SW480 (cell line): ENCODE measurements at places on chromosomes 5 and 9.
A peak's percentile ranks its signal among the peaks of the same experiment; 100 is the strongest.

- no peak for DNase-seq
Observed at GRCh38 chr5:101686536-101687157, 609.4 kb downstream of the SLCO4C1 start.

GRCh38 chr5:6319116-6319515, 59.2 kb downstream of the MED10 start:
- DNase-seq: no peak

DNA sequence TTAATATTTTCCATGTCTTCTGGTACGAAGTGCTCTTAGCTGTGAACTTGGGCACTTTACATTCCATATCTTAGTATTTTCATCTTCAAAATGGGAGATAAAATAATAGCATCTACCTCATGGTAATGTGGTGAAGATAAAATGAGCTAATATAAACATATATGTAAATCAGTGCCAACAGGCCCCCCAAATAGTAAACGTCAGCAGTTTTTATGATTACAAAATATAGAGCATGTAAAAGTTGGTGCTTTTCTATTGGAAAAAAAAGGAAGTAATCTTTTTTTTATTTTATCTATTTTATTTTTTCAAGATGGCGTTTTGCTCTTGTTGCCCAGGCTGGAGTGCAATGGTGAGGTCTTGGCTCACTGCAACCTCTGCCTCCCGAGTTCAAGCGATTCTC, 291.1 kb upstream of the PRDM9 start:
- DNase-seq: no peak

GRCh38 chr5:140142856-140143255, 17.1 kb downstream of the IGIP start:
- no peak for DNase-seq

- DNase-seq: peak; percentile 85
Observed at GRCh38 chr5:122165559-122166078, 36.3 kb downstream of the ZNF474 start.

GRCh38 chr5:147037515-147038205, 159.1 kb upstream of the PPP2R2B start:
- DNase-seq: peak; percentile 21

DNA sequence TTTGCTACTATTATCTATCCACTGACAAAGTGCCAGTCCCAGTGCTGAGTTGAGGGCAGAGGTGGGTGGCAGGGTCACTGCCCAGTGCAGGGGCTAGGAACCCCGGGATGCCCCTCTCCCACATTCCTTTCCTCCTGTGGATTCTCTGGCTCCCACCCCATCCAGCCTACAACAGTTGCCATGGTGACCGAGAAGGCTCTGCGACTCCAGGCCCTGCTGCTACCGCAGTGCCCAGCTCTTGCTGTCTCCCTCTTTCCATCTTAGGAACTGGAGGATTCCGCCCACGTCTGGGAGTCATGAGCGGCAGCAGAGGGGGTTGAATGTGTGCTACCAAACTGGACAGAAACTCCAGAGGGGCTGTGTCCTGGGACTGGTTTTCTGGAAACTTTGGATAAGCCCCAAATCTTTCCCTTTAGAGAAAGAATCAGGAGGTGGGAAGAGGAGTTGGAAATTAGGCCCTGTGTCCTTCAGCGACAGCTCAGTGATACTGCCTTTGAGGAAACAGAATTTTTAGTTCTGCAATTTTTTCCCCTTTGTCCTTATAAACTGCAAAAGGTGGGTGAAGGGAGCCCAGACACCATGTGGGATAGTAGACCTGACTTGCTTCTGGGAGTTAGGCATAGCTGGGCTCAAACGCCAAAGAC, 20.7 kb upstream of the C5orf47 start:
- no peak for DNase-seq

DNA sequence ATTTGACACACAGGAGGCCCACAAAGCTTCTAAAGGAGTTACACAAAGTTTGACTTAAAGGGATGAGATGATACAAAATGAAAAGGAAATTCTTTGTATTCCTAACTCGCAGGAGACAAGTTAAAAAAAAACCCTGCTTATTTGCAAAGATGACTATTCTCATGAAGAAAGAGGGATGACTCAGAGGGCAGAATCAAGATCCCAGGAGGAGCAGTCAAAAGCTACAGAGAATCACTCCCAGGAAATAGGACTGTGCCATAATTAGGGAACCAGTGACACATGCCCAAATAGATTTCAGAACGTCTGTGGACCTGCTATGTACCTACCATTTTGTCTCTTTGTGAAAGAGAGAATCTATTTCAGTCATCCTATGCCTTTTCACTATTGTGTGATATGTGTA, 103.5 kb upstream of the ARRDC3 start:
- DNase-seq: no peak

- no peak for DNase-seq
Observed at GRCh38 chr9:88614359-88614758, 79.4 kb downstream of the NXNL2 start.

DNA sequence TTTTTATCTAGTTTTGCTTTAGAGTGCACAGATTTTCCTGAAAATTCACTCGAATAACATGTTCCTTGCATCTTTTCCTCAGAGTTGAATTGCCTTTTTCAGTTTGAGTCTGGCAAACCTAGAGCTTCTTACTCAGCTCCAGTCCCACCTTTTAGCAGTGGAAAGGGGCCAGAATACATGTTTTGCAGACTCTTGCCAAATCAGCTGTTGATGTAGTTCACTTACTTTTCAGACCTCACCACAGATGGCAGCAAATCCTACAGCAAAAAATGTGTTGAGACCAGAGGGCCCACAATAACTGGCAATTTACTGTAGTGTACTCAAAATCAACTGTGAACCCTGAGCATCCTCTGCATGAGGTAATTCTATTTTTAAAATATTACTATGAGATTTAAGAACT, 545.2 kb upstream of the ACO1 start:
- DNase-seq: no peak

GRCh38 chr9:34647084-34647403, 569 bp downstream of the GALT start:
- no peak for DNase-seq

DNA sequence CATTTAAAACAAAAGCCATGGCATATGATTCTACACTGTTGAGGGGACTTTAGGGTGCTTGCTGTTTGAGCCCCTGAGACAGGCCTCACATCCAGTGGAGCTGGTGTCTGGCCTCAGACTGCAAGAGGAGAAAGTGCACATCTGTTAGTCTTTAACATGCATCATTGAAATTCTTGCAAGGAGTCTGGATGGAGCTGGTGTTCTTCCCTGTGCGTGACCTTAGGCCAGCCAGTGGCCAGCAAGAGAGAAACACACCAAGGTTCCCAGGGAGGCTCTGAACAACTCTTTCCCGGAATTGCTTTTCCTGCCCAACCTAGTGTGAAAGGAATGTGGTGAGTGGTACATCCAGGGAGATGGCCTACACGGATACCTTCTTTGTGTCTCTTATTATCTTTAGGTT, 282.8 kb upstream of the TNC start:
- DNase-seq: no peak

- DNase-seq: no peak
Observed at GRCh38 chr5:169242175-169242848, 58.6 kb downstream of the SLIT3 start.

DNA sequence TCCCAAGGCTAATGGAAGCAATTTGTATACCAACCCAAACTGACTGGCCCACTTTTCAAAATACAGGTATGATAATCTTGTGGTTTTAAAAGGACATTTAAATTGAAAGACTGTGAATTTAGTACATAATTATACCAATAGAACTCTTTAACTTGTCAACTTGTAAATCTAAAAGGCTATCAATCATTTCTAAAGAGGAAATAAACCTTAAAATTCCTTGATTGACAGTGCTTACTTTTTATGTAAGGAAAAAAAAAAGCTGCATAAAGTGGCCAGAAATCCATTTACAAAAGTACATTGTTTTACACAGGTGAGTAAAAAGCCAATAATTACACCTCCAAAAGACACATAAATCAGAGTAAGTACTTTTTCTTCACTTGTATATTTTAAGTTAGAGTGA, 367.4 kb downstream of the EBF1 start:
- DNase-seq: no peak

- no peak for DNase-seq
Observed at GRCh38 chr5:69450116-69450515, 35.2 kb downstream of the MARVELD2 start.

- DNase-seq: no peak
Observed at GRCh38 chr5:53256746-53257145, 147.2 kb upstream of the MOCS2 start.

- DNase-seq: no peak
Observed at GRCh38 chr5:51414516-51414915, 31.3 kb downstream of the ISL1 start.

DNA sequence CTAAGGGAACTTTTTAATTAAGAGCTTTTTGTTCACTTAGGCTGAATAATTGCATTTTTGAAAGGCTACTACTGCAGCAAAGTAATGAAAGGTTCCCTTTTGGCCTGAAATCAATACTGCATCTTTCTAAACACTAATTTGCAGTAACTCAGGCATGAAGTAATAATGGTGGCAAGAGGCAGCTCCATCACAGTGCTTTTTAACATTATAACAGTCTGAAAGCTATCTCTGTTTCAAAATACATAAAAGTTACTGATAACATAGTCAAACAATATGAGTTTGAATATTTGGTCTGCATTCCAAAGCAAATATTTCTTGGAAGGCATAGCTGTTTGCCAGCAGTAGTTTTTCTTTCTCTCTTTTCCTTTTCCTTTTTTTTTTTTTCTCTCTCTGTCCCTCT, 113.4 kb downstream of the FBN2 start:
- no peak for DNase-seq

GRCh38 chr5:140035881-140036280, 7.2 kb downstream of the NRG2 start:
- no peak for DNase-seq

- DNase-seq: no peak
Observed at GRCh38 chr9:134475011-134475790, 148.9 kb downstream of the RXRA start.

GRCh38 chr9:137574192-137574591, 4.5 kb downstream of the DPH7 start:
- DNase-seq: no peak

DNA sequence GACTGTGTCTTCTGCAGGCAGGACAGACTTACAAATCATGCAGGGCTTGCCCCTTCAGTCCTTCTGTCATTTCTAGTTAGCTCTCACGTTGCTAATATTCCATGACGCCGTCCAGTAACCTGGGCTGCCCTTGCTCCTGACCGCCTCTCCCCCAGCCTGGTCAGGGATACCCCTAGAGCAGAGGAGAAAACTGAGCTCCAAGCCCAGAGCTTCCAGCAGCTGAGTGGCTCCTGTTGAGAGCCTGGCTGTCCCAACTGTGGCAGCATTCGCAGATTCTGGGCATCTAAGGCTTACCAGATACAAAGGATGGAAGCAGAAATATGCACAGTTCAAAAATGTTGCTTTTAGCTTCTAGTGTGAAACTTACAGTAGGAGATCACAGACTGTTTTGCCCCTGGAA, 185.2 kb downstream of the CD180 start:
- no peak for DNase-seq

DNA sequence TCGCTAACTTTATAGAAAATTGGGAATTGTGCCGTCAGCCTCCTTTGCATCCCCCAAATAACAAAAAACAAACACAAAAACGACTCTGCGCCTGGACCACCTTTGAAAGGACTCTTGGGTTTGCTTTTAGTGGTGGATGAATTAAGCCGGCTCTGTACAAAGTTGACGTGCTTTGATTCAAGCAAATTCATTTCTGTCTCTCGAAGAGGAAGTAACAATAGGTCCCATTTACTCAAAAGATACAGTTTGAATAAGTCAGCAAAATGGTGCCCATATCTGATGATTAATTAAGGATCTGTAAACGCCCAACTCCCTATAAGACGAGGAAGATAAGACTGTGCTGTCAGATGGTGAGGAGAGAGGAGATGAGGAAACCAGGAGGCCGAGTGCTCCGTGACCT, 67.8 kb downstream of the AK8 start:
- DNase-seq: no peak

GRCh38 chr5:157671592-157672330, 428 bp downstream of the C5orf52 start:
- no peak for DNase-seq

- peak; percentile 57 for DNase-seq
Observed at GRCh38 chr5:74938250-74938933, 72.2 kb upstream of the FAM169A start.

- peak; percentile 94 for DNase-seq
Observed at GRCh38 chr9:33229359-33230114, 10.4 kb upstream of the SPINK4 start.

- no peak for DNase-seq
Observed at GRCh38 chr5:40754381-40755092, 1.2 kb downstream of the TTC33 start.

DNA sequence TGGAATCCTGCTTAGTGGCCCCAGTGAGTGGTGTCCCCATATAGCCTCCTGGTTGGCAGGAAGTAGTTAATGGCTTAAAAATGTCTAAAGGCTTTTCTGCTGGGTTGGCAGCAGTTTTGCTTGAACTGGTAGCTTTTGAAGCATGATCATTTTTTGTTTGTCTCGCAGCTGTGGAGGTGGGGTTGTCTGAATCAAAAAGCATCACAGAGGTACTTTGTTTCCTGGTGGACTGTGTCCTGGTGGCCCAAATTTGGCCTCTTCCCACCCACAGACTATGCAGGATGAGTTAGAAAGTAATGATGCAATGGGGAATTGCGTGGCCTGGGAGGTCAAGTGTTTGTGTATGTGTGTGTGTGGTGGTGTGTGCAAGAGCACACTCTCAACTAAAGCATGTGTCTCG, 322.7 kb downstream of the ARHGEF28 start:
- no peak for DNase-seq

DNA sequence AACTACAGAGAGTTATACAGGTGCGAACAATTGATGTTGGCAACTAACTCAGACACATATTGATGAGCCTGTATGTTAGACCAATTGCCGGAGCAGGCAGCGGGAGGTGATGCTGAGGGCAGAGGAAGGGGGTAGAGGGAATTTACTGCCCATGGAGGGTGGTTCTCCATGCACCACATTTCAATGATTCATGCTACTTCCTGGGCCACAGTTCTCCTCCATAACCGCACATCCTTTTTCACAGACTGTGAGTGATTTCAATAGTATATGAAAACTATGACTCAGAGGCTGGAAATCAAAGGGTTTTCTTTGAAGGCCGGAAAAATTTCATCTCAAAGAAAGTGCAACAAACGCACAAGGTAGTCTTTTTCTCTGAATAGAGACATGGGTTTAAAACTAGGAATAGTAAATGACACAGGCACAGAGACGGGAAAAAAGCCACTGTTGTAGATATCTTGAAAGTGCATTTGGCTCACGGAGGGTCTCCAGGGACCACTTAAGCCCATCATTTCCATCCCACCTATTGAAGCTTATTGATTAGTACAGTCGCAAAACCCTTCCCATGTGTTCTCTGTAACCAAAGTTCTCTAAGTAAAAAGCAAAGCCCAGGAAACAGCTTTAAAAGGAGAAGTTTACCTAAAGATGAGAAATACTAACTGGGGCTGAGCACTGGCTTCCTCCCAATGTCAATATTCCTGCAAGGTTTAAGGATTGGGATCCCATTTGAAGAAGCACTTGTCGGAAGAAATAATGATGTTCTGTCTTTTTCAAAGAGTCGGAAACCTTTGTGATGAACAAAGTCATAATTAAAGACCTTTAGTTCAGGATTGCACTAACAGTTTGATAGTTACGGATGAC, 28.0 kb upstream of the ADAM19 start:
- peak; percentile 99 for DNase-seq

- DNase-seq: no peak
Observed at GRCh38 chr9:38026840-38027527, 42.0 kb downstream of the SHB start.
